ENCODE measurements at places on chromosomes 4 and X.

GRCh38 chr4:147056940-147057610 is 111.4 kb upstream of the TTC29 start:
- DNase-seq = no peak

- DNase-seq = no peak
Observed at GRCh38 chrX:45050558-45050957, 150.1 kb downstream of the DIPK2B start.

GRCh38 chr4:74016068-74016467 is 17.6 kb upstream of the CXCL5 start:
- no peak for DNase-seq

DNA sequence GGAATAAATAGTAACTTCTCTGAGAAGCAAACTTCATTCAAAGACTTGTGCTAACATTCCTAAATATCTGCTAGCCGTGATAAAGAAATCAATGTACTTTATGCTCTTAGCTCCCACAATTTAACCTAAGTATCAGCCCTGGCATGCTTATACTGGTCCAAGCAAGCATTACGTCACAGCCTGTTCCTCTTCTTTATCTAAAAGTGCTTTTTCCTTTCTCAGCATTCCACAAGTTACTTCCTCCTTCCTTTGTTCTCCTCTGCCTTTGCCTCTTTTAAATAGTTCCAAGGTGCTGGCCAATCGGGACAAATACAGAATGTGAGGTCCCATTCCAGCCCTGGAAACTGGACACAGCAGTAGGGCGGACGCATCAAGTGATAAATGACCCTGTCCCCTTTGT is 249.6 kb downstream of the DHRSX start:
- no peak for DNase-seq

DNA sequence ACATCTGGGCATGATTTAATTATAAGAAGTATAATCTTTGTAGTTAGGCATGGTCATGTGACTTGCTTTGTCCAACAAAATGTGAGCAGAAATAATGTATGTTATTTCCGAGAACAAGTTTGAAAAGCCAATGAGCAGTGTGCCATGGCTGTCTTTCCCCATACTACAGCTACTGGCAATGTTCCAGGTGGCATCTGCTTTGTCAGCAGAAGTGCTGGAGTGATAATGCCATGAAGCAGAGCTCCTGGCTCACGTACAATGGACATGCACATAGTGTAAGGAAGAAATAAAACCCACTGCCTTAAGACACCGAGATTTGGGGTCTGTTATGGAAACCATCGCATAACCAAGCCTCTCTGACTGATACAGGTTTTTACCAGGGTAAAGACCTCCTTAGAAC is 212.6 kb upstream of the RASGEF1B start:
- no peak for DNase-seq

DNA sequence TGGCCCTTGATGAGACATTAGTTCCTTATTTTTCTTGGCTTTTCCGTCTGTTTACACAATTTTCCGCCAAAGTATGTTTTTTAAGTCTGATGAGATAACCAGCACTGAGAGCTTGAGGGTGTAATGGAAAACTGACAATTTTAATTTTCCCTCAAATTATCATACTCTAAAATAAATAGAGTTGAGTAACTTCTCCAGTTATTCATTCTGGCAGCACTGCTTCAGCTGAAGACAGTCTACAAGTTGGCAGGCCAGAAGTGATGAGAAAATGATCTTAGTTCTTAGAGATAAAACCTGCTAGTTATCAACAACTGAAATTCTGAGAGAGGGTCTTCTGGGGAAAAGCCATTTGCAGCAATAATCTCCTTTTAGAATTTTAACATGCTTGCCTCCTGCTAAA is 241.6 kb upstream of the TET2 start:
- no peak for DNase-seq

DNA sequence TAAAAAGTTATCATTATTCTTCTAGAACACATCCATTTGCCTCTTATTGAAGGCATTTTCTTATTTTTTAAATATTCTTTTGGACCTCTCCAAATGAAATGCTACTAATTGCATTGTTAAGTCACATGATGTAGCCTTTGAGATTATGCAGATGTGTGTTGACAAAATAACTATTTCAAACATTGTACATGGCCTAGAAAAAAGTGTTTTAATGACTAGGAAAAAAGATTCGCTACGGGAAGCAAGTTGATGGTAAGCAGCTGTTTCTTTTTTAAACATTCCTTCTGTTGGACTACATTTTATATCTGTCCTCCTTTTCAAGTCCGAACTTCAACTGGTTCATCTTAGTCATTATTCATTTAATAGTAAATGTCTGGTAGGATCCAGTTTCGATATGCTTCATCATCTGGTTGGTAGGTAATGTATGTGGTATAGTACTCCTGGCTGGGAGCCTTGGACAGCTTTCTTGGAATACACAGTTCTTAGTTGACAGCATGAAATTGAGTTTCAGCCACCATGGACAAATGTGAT is 34.3 kb upstream of the GUCY1A1 start:
- no peak for DNase-seq

Data from stimulated activated CD4-positive, alpha-beta T cell treated with anti-CD3 and anti-CD28 coated beads, TNF-alpha, amount 100 ng/mL, for 1 hour (primary cell).